ENCODE measurements at places on chromosomes 11 and 22.

GRCh38 chr11:117906710-117907109 lies 22.5 kb downstream of the TMPRSS13 start:
- no peak for DNase-seq

DNA sequence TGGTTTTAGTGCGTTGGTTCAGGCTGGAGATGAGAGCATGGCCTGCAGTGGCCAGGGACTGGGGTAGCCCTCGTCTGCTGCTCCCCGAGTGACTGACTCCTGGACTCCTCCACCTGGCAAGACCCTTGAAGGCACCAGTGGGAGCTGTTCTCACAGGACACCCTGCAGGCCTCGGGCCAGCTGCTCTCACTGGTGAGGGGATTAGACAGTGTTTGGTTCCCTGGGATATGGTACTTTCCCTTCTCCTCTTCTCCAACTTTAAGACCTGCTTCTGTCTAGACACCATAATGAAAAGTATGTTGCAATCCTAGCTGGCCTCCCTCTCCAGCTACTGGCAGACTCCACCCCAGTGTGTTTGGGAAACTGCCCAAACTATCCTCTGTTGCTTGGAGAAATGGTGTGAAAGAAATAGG lies 168.8 kb upstream of the CADM1 start:
- no peak for DNase-seq

GRCh38 chr22:50695421-50696250 lies 23.0 kb downstream of the SHANK3 start:
- DNase-seq = no peak

DNA sequence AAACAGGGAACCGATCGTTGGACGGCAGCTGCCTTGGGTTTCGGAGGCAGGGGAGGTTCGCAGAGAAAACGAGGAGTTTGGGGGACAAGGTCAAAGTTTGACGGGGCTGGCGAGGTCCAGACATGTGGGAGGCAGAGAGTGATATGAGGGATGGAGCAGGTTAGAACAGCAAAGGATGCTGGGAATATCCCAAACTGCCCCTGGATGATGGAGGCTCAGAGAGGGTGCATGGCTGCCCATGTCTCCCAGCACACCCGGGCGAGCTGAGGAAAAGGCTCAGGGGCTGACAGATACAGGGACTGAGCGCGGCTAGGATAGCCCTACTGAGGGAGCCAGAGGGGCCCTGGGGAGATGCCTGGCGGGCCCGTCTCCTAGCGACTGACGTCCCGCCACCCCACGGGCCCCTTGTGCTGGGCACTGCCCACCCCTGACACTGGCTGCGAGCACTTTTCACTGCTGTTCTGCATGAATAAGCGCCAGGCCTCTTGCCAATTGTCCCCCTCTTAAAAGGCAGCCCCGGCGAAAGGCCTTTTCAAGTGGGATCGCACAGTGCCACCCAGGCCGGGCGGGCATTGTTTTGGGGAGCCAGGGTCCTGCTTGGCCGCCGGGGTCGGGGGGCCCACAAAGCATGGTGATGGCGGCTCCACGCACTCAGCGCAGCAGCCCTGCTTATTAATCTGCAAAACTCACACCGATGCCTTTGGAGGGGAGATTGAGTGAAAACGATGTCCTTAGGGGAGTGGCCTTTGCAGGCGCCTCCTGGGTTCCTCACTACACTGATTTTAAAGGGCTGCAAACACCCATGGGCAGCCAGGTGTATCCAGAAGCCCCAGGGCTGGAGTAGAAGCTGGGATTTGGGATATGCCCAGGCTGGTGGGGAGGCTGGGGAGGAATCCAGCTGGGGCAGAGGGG lies 90.0 kb upstream of the LINC01488 start:
- no peak for DNase-seq

- DNase-seq = no peak
Observed at GRCh38 chr22:30008401-30008800, 71.9 kb upstream of the HORMAD2 start.

GRCh38 chr22:37678372-37678771 lies 2.9 kb downstream of the LGALS1 start:
- no peak for DNase-seq

DNA sequence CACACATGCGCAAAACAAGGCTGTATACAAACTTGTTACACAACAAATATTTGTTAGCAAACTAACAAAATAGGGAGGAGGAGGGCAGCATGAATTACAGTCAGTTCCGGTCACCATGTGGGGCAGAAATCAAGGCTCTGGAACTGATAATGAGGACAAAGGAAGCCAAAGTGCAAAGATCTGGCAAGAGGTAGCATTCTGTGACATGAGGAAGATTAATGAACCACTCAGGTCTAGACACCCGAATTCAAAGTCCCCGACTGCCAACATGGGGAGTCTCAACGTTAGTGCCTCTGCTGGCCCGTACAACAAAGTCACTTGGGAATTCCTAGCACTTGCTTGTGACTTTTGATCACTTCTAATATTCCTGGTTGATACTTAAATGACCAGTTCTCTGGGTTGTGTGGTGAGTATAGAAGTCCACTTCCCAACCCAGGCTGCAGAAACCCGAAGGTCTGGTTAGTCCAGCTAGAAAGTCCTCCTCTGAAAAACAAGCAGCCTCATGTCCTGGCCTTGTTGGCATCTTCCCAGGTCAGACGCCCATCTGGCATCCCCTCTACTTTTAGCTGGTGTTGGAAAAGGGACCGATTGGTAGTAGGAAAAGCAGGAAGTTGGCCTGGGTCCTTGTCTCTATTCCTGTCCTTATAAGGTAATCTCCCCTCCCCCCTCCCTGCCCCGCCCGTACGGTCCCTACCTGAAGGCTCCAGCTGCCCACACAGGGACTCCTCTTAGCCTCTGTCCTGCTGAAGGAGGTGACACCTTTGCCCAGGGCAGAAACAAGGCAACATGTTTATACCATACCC lies 1.6 kb downstream of the SUN2 start:
- DNase-seq = no peak

GRCh38 chr11:63635762-63636465 lies 21.7 kb upstream of the PLAAT3 start:
- peak; percentile 36 for DNase-seq

DNA sequence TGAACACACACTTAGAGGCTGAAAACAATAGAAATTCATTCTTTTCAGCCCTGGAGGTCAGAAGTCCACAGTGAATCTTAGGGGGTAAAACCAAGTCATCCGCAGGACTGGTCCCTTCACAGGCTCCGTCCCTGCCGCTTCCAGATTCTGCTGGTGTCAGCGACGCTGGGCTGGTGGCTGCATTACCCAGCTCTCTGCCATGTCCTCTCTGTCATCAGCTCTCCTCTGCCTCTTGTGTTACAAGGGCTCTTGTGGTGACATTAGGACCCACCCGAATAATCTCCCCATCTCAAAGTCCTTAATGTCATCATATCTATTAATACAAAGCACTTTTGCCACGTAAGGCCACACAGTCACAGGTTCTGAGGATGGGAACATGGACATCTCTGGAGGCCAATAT lies 47.7 kb upstream of the ANO1 start:
- no peak for DNase-seq

GRCh38 chr11:134126217-134126822 lies 57.4 kb downstream of the JAM3 start:
- no peak for DNase-seq

- no peak for DNase-seq
Observed at GRCh38 chr11:75597636-75598035, 35.6 kb downstream of the SERPINH1 start.

DNA sequence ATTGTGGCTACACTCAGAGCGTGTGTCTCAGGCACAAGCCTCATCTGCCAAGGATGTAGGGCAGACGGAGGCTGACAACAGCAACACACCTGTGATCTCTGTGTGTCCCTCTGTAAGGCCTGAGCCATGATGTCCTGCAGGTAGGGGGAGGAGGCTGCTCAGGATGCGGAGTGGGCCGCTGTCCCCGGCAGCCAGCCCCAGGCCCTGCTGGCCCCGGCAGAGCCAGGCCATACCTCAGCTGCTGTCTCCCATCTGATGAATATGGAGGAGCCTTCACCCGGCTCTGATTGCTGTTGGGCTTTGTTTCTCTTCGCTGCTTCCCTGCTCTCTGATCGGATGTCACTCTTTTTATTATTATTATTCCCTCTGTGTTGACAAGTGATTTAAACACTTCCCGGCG lies 83.6 kb upstream of the NCAM1 start:
- DNase-seq = no peak
